ENCODE measurements at places on chromosomes 6 and 20.

- DNase-seq = no peak
Measured at GRCh38 chr20:59015812-59016711, 3.2 kb upstream of the TUBB1 start.

GRCh38 chr6:170199716-170200115 is 91.2 kb downstream of the DLL1 start:
- no peak for DNase-seq

- no peak for DNase-seq
Measured at GRCh38 chr6:16058201-16058928, 70.5 kb upstream of the MYLIP start.

DNA sequence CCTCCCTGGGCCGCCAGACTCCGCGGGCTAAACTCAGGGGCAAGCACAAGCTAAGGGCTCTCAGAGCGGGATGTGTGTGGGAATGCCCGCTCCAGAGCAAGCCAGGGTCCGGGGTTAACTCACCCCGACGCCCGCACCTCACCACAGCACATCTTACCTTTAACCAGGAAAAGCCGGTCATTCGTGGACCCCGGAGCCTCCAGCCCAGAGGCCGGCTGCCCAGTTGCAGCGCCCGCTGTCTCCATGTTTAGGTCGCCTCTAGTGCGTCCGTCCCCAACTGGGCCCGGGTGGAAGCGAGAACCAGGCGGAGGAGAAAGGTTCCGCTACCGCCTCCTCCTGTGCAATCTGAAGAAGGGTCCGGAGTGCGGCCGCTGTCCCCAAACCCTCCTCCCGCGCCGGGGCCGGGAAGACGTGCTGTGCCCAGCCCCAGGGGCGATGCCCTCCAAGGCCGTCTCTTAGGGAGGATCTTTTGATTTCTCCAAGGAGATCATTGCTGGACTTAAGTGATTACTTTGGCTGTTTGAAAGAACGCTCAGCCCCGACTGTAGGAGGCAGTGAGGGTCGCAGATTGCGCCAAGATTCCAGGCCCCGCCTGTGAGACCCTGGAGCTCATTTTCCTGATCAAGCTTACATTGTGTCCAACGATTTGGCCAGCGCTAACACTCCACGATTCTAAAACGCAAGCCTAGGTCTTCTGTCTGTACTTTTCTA is at the start of gene TMEM242:
TMEM242 (minus strand) TSS at position 265 of the 711 bp plus-strand sequence; CDS start at position 245, 20 bp downstream.
- peak; percentile 84 for DNase-seq

DNA sequence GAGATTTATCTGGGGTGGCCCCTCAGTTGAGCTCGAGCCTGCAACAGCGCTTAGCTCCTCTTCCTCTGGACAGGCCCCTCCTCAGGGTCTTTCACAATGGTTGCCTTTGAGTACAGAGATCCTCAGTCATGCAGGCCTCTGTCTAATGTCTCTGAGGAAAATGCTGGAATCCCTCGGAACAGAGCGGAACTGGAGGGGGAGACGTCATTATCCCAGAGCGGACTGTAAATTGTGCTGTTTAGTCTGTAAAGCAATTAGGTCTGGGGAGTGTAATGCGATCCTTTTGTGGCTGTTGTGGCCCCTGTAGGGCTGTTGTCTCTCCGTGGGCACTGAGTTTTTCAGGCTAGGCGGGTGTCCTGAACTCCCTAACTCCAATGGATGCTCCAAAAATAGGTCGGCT is 15.0 kb upstream of the DAAM2 start:
- DNase-seq = no peak

- DNase-seq = no peak
Measured at GRCh38 chr6:153568628-153569027, 437.5 kb upstream of the RGS17 start.

DNA sequence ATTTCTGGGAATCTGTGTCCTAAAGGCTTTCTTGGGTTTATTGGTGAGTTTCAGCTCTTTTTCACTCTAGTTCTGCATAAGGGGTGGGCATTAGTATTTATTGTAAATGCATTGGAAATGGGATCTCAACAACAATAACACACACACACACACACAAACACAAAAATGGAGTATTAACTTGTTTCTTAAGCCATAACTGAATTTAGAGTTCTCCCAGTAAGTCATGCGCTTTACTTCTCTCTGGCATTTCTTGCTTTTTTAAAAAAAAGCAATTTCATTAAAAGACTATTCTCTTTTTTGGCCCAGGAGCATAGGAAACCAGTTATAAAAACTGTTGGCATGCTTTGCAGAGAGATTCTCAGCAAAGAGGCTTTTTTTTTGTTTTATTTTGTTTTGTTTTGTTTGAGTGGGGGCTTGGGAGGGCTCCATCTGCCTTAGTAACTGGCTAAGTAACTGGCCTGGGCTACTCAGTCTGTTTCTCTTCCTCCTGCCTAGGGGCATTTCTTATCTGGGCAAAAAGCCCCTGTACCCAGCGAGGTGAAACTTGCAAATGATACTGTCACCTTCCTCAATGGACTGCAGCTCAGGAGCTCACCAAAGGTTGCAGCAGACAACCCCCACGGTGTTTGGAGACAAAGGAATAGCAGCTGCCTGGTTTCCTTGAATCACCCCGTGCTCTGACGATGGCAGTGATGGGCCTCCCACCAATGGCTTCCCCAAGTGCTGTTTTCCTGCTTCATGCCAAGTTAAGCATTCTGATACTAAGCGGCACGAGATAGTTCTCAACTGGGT is 128.5 kb downstream of the BCAS1 start:
- no peak for DNase-seq

- no peak for DNase-seq
Measured at GRCh38 chr20:39829256-39829655, 859.8 kb downstream of the MAFB start.

Data from NCI-H460 (cell line).